ENCODE measurements at places on chromosomes 7 and 10. TPM values are rescaled to one million over a fixed set of nuclear protein-coding genes. Genes with fewer than 3 reads are reported as not detected.

Gene NOS3
- total RNA-seq = 8.6 TPM

Gene GRM3
- not detected for total RNA-seq

Gene DMBT1
- not detected for total RNA-seq

Gene SLC13A1
- not detected for total RNA-seq

Gene CLDN4
- total RNA-seq = 8.8 TPM

Gene PRR15
- total RNA-seq = 10.5 TPM

Gene AKR1D1
- not detected for total RNA-seq

Gene EVX1
- total RNA-seq = not detected

Gene TRA2A
- 54.5 TPM for total RNA-seq

DNA sequence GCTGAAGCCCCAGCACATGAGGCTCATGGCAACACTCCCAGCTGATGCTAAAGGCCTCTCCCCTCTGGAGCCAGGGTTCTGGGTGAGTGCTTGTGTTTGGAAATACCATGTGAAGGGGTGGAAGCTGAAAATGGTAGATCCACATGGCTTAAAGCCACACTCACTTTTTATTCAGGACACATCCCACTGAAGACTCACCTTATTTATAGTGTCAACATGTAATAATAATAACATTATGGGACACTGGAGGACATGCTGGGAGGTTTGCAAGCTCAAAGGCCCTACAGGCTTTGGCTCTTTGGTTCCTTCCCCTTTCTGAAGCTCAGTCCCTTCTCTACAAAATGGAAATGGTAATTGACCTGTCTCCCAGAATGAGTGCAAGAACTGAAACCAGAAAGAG is 318.0 kb downstream of the GRID1 start:
- H3K36me3 ChIP-seq = no peaks in the 10 kb centered on the region
- no peaks in the 10 kb centered on the region for H3K27me3 ChIP-seq
- no peak for DNase-seq
- H3K4me3 ChIP-seq = no peak overlapping the region
- no peak overlapping the region for H3K27ac ChIP-seq

GRCh38 chr7:37356911-37357636 is 91.6 kb downstream of the ELMO1 start:
- H3K4me3 ChIP-seq = no peak overlapping the region
- no peak for DNase-seq
- no peaks in the 10 kb centered on the region for H3K27me3 ChIP-seq
- no peak overlapping the region for H3K27ac ChIP-seq

GRCh38 chr7:151080522-151081169 is at the start of gene FASTK:
TSS of gene FASTK (minus strand) at chr7:151080809. CDS start at chr7:151080766, 43 bp downstream.
- H3K36me3 ChIP-seq = no peaks in the 10 kb centered on the region
- DNase-seq = peak; percentile 88
- peak within 1 kb of the TSS; percentile 85 for H3K27ac ChIP-seq
- H3K27me3 ChIP-seq = no peaks in the 10 kb centered on the region

DNA sequence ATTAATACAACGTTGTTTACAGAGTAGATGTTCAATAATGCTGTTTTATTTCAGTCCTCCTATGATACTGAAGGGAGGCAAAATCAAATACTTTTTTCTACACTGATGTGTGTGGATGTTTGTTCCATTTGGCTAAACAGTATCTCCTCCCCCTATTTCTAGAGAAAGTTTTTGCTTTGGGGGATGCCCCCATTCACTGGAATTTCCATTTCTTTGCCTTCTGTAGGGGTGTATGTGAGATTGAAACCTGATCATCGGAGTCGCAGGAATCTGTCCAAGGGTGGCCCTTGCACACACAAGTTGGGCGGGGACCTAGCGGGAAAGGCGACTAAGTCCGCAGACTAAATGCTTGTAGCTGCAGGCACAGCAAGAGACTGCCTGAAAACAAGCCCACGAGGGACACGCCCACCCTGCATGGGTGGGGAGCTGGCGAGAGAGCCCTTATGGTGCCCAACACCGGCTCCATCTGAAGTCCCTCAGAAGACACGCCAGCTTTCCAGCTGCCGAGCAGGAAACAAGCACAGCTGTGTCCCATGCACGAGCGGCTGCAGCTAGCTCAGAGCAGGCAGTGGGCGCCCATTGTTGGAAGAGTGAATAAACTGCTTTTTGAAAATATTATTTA is 58.0 kb downstream of the ESYT2 start:
- no peaks in the 10 kb centered on the region for H3K27me3 ChIP-seq
- H3K36me3 ChIP-seq = no peaks in the 10 kb centered on the region
- DNase-seq = no peak
- H3K4me1 ChIP-seq = no peaks in the 10 kb centered on the region
- H3K4me3 ChIP-seq = no peak overlapping the region

DNA sequence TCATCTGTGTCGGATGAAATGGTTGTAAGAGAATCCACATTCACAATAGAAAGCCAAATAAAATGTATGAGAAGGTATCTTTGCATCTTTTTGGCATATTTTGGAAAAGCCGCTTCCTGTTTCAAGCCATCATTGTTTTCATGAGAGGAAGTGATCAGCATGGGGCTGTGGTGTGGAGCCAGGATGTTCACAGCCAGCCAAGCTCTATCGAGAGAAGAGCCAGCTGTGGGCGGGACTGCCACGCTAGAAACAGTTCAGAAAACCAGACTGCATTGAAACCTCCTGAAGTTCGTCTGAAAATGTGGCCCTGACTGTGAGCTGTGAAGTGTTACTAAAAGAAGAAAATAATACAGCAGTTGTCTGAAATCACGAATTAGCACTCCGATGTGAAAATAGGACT is 21.2 kb upstream of the NPS start:
- peaks cover 1% of the 10 kb centered on the region for H3K4me1 ChIP-seq
- H3K36me3 ChIP-seq = no peaks in the 10 kb centered on the region
- H3K27ac ChIP-seq = no peak overlapping the region
- H3K27me3 ChIP-seq = no peaks in the 10 kb centered on the region

DNA sequence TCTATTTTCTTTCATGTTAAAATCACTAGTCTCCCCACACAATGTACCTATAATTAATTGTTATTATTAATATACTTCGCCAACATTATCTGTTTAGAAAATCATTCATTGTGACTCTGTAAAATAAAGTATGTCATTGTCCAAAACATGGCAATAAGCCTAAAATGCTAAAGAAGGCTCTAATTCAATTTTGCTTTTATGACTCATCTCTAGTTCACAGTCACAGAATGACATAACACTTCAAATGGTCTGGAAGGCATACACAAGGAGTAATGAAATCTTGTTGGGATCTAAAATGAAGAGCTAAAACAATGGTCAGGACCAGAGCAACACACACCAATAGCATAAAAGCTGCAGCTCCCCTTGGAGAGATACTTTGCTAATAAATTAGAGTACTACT is 505.8 kb downstream of the GPAM start:
- no peak overlapping the region for H3K4me3 ChIP-seq
- no peak overlapping the region for H3K27ac ChIP-seq
- H3K4me1 ChIP-seq = no peaks in the 10 kb centered on the region
- no peaks in the 10 kb centered on the region for H3K27me3 ChIP-seq

DNA sequence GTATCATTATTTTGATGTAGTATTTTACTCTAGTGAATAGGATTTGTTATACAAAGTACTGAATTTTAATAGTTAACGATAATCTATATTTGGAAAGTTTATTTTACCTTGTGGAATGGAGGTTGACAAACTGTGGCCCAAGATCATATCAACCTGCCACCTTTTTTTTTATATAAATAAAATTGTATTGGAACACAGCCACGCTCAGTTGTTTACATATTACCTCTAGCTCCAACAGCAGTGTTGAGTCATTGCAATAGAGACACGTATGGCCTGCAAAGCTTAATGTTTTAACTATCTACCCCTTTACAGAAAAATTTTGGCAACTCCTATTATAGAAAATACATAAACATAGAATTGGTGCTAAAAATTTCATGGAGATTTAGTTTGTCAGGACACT is 239.3 kb downstream of the THSD7A start:
- no peak overlapping the region for H3K27ac ChIP-seq
- H3K36me3 ChIP-seq = no peaks in the 10 kb centered on the region
- no peak overlapping the region for H3K4me3 ChIP-seq

GRCh38 chr10:5958077-5958476 is 19.3 kb downstream of the IL15RA start:
- H3K27ac ChIP-seq = no peak overlapping the region
- H3K4me1 ChIP-seq = no peaks in the 10 kb centered on the region
- H3K36me3 ChIP-seq = no peaks in the 10 kb centered on the region
- DNase-seq = no peak
- no peak overlapping the region for H3K4me3 ChIP-seq

GRCh38 chr7:50369143-50370026 is 64.9 kb downstream of the IKZF1 start:
- H3K4me1 ChIP-seq = no peaks in the 10 kb centered on the region
- DNase-seq = no peak
- no peak overlapping the region for H3K27ac ChIP-seq

DNA sequence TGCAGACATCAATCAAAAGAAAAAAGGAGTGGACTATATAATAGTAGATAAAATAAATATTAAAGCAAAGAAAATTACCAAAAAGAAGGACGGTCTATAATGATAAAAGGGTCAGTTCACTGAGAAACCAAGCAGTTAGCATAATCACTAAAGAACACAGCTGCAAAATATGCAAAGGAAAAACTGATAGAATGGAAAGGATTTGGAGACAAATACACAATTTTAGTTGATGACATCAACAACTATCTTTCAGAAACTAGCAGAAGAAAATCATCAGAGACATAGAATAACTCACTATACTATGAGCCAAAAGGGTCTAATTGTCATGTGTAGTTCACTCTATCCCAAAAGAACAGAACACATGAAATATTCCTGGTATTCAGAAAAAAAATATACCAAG is 316.4 kb upstream of the IGFBP3 start:
- DNase-seq = no peak
- no peak overlapping the region for H3K27ac ChIP-seq

GRCh38 chr7:113087071-113087998 is 708 bp upstream of the GPR85 start:
- no peak for DNase-seq
- H3K27ac ChIP-seq = no peak overlapping the region
- no peaks in the 10 kb centered on the region for H3K27me3 ChIP-seq
- peak overlapping the region; percentile 41 for H3K4me3 ChIP-seq

DNA sequence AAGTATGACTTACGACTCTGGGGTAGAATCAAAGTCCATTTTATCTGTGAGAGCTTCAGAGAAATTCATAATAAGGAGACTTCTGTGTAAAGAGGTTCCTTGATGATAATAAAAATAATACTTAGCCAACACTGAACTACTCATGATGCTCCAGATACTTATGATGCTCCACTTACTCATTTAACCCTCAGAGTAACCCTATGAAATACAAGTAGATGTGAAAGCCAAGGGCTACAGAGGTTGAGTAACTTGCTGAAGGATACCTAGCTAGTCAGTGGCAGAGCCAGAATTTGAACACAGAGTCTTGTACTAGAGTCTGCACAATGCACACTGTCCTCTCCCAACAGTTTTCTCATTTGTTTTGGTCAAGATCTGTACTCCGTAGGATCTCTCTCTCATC is 89.5 kb downstream of the HECW1 start:
- H3K4me1 ChIP-seq = no peaks in the 10 kb centered on the region
- DNase-seq = no peak
- no peaks in the 10 kb centered on the region for H3K27me3 ChIP-seq
- no peak overlapping the region for H3K4me3 ChIP-seq
- H3K27ac ChIP-seq = no peak overlapping the region

DNA sequence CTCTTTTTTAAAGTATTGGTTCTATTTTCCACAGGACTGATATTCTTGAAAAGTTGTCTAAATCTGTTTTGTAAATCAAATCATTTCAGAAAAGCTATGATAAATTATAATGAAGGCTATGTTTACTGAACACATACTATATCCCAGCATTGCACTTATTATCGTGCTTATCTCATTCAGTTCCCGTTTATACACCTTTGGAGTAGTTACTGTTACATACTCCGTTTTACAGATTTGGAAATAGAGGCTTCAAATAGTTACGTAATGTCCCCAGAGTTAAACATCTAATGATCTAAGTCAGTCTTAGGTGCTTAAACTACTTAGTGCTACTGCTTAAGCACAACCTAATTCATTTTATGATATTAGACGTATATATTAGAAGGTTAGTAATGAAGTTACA is 1.2 kb downstream of the NUP205 start:
- no peak for DNase-seq
- H3K27ac ChIP-seq = peak overlapping the region; percentile 89
- no peaks in the 10 kb centered on the region for H3K4me1 ChIP-seq
- H3K27me3 ChIP-seq = no peaks in the 10 kb centered on the region

GRCh38 chr7:30214651-30215137 is 69.7 kb upstream of the ZNRF2 start:
- no peaks in the 10 kb centered on the region for H3K4me1 ChIP-seq
- DNase-seq = no peak
- no peak overlapping the region for H3K4me3 ChIP-seq
- no peaks in the 10 kb centered on the region for H3K27me3 ChIP-seq
- no peaks in the 10 kb centered on the region for H3K36me3 ChIP-seq
- no peak overlapping the region for H3K27ac ChIP-seq

- H3K36me3 ChIP-seq = no peaks in the 10 kb centered on the region
- no peaks in the 10 kb centered on the region for H3K4me1 ChIP-seq
- DNase-seq = no peak
- H3K27ac ChIP-seq = no peak overlapping the region
- no peaks in the 10 kb centered on the region for H3K27me3 ChIP-seq
These were observed 261.7 kb upstream of the TCERG1L start for GRCh38 chr10:131573256-131573655.

DNA sequence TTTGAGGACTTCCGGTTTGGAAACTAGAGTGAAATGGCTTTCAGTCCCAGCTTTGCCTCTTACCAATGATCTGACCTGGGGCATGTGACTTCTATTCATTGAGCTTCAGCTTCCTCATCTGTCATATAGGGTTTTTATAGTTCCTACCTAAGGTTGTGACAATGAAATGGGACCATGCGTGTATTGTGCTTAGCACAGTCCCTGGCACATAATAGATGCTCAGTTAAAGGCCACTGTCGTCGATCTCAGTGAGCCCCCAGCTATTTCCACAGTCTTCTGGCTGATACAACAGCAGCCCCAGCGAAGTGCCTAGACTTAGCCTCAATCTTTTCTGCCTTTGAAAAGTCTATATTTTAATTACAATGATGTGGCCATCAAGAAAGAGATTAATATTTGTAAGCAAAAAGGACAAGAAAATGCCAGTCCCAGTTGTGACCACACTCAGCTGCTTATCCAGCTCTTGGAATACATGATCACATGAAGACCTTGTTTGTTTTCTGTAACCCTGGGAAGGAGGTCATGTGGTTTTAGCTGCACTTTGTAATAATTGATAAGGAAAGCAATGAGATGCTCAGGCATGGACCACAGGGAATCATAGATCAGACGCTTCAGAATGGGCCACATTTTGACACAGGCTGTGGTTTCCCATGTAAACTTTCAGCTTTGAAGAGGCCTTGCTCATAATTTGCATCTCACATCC is 44.6 kb downstream of the VWA2 start:
- H3K4me1 ChIP-seq = no peaks in the 10 kb centered on the region
- no peaks in the 10 kb centered on the region for H3K27me3 ChIP-seq
- no peaks in the 10 kb centered on the region for H3K36me3 ChIP-seq
- no peak overlapping the region for H3K27ac ChIP-seq
- DNase-seq = no peak
- H3K4me3 ChIP-seq = no peak overlapping the region

GRCh38 chr10:130711072-130711471 is 574.9 kb downstream of the GLRX3 start:
- no peaks in the 10 kb centered on the region for H3K36me3 ChIP-seq
- DNase-seq = no peak
- H3K4me1 ChIP-seq = no peaks in the 10 kb centered on the region
